ENCODE measurements at places on chromosomes 4 and X.

- DNase-seq = no peak
Measured at GRCh38 chr4:170388255-170388654, 298.5 kb upstream of the AADAT start.

DNA sequence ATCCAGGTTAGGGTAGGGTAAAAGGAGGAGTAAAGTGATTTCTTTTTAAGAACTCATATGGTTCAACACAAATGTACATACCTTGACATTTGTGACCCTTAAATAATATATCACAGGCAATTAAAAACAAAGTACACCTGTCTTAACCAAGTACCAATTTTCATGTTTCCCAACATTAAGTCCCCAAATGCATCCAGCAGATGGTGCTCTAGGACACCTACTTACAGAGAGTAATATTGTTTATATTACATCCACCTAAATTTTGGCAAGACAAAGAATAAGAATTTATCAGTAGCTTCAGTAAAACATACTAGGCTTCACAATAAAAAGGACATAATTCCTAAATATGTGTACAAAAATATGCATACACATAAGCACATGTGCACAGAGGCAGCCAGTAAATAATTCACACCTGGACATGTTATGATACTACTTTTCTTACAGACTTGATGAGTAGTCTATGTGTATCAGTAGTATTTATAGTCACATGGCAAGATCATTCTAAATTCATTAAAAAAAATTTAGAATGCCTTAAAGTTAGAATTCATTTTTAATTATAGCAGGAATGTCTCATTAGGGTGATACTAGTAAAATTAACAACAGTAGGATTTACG is 219.7 kb downstream of the DCLK2 start:
- peak; percentile 75 for DNase-seq

DNA sequence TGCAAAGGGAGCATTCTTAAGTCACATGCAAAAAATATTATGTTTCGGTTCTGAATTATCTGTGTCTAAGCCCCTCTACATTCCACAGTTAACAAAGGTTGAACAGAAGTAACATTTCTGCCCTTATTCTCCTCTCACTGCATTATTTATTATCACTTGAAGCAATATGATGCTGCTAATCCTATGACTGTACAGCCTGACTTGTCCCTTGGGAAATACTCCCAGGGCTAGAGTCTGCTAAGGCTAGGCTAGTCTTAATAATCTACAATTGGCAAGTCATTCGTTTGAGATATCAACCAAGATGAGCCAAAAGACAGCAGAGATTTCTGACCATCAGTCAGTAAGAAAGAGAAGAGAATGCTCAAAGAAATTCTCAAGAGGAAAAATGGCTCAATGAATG is 226.9 kb upstream of the HCCS start:
- peak; percentile 45 for DNase-seq

DNA sequence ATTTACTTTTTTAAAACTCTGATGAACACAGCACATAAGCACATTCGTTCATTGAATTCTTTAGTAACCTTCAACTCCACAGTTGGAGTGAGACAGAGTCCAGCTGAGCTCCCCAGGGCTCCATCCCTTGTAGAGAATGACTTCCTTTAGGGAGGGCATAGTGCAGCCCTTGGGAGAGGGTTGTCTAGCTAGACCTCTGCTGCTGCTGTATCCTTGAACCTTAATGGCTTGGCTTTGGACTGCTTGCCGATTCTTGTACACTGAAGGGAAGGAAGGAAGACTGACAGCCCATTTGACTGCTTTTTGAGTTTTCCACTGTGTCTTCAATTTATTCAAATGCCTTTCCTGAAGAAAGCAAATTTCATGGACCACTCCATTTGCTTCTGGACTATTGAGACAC is 19.4 kb upstream of the FGG start:
- DNase-seq = no peak

- DNase-seq = no peak
Measured at GRCh38 chr4:101256222-101256621, 91.1 kb downstream of the PPP3CA start.

GRCh38 chrX:44705817-44706551 is 137.8 kb upstream of the DUSP21 start:
- no peak for DNase-seq

DNA sequence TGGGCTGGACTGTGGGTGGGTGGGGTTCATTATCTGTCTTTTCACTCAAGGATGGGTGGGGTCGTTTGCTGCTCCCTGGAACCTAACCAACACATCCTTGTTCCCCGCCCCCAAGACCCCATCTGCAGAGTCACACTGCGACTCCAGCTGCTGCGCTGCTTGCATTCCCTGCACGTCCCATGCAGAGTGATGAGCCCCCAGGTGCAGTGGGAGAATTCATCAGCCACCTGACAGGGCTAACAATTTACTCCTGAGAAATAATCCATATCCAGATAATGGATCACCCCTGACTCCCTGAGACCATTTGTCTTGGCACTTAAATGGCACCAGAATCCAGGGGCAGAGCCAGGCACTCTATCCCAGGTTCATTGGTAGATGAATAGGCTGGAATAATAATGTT is 12.4 kb upstream of the ARHGAP36 start:
- no peak for DNase-seq

- DNase-seq = no peak
Measured at GRCh38 chrX:107729558-107730297, 45.9 kb downstream of the TSC22D3 start.

GRCh38 chr4:53616219-53616618 is 24.9 kb upstream of the LNX1 start:
- DNase-seq = no peak

GRCh38 chr4:132395561-132395960 is 753.5 kb upstream of the PCDH10 start:
- peak; percentile 50 for DNase-seq

DNA sequence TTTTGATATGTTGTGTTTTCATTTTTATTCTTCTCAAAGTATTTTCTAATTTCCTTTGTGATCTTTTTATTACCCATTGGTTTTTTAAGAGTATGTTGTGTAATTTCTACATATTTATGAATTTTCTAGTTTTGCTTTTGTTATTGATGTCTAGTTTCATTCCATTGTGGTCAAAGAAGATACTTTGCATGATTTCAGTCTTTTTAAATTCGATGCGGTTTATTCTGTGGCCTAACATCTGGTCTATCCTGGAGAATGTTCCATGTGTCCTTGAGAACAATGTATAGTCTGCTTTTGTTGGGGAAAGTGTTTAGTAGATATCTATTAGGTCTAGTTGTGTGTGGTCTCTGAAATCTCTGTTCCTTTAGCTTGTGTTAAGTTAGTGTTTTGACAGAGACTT is 46.2 kb downstream of the PPEF1 start:
- DNase-seq = no peak

DNA sequence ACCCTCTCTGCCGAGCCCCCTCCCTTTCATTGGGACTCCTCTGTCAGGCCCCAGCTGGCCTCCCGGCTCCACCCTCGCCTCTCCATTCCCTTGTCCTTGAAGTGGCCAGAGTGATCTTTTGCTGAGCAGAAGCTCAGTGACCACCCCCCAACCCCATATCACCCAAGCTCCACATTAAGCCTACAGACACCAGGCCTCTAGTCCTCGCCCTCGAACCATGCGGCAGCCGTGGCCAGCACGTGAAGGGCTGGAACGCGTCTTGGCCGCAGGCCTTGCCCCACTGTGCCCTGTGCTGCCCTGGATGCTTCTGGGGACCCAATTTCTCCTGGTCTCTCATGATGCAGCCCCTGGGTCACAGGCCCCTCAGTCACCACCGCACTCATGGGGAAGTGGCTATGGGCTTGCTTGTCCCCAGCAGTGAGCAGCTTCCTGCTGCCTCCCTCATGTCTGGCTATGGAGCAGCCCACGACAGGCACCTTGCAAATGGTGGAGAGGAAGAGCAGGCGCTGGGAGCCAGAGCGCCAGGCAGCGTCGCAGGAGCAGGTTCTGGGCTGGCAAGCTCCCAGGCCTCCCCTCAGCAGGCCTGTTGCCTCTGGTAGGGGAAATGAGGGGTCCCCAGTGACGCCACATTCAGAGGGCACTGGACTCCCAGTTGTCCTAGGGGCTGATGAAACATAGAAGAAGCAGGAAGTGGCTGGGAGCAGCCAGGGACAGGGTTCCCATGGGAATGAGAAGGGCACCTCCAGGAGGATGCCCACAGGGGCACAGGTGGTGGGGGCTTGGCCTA is 757 bp upstream of the SRPK3 start:
- DNase-seq = no peak

DNA sequence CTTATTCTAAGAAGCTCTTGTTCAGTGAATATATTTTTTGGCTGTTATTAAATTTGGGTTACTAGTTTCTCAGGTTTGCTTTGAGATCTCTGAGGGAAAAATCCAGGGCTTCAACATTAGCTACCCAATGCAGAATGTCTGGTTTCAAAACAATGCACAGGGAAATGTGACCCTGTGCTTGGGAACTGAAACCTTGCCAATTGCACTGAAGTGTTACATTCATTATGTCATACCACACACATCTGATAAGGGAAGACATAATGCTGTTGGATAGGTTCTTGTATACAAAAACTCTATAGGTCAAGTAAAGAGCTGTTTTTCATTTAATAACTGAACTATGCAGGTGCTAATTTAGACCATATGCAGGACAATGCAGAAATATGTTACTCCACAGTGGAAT is 345.3 kb upstream of the BMP3 start:
- no peak for DNase-seq

DNA sequence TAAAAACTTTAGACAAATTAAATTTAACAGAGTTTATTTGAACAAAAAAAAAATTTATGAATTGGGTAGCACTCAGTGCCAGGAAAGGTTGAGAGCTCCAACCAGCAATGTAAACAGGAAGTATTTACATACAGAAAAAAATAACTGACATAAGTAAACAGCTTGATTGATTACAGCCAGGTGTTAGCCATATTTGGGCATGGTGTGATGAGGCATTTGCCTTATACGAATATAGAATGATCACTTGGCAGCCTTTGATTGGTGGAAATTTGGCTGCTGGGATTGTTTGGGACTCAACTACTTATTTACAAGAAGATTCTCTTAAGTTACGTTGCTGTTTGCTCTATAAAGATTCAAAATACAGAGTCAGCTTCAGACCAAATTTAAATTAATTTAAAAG is 172.0 kb downstream of the ADAM29 start:
- no peak for DNase-seq

DNA sequence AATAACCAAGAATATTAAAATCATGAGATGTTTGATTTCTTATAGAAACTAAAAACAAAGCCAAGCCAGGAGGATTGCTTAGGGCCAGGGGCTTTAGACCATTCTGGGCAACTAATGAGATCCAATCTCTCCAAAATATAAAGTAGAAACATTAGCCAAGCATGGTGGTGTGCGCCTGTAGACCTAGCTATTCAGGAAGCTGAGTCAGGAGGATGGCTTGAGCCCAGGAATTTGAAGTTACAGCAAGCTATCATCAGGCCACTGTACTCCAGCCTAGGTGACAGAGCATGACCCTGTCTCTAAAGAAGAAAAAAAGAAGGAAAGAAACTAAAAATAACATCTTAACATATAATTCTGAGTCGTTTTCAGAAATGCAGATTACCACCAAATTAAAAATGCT is 96.7 kb downstream of the NAF1 start:
- DNase-seq = no peak

Measured in A673 (cell line).